ENCODE measurements at places on chromosomes 4 and X. TPM values are rescaled to one million over a fixed set of nuclear protein-coding genes. Genes with fewer than 3 reads are reported as not detected.
A peak's percentile ranks its signal among the peaks of the same experiment; 100 is the strongest.

DNA sequence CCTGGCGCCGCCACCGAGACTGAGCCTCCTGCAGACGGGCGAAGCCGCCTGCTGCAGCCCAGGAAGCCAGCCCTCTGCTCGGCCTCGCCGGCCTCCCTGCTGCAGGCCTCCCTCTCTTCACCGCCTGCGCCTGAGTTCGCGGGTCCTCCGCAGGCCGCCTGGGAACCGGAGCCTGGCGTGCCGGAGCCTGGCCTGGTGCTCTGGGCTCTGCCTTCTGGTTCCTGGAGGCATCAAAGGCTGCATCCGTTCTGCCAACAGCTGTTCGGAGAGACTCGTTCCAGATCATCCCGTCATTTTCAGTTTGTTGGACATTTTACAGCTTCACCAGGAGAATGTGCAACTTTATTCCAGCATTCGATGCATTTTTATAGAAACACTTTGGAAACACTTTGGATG, 178.0 kb downstream of the DCLK2 start:
- no peaks in the 10 kb centered on the region for H3K27me3 ChIP-seq
- no peak overlapping the region for H3K4me3 ChIP-seq
- H3K27ac ChIP-seq = no peak overlapping the region
- DNase-seq = peak; percentile 17

GRCh38 chrX:10697616-10698317, 77.4 kb upstream of the MID1 start:
- no peak for DNase-seq
- H3K27ac ChIP-seq = no peak overlapping the region
- no peaks in the 10 kb centered on the region for H3K4me1 ChIP-seq
- H3K27me3 ChIP-seq = no peaks in the 10 kb centered on the region

DNA sequence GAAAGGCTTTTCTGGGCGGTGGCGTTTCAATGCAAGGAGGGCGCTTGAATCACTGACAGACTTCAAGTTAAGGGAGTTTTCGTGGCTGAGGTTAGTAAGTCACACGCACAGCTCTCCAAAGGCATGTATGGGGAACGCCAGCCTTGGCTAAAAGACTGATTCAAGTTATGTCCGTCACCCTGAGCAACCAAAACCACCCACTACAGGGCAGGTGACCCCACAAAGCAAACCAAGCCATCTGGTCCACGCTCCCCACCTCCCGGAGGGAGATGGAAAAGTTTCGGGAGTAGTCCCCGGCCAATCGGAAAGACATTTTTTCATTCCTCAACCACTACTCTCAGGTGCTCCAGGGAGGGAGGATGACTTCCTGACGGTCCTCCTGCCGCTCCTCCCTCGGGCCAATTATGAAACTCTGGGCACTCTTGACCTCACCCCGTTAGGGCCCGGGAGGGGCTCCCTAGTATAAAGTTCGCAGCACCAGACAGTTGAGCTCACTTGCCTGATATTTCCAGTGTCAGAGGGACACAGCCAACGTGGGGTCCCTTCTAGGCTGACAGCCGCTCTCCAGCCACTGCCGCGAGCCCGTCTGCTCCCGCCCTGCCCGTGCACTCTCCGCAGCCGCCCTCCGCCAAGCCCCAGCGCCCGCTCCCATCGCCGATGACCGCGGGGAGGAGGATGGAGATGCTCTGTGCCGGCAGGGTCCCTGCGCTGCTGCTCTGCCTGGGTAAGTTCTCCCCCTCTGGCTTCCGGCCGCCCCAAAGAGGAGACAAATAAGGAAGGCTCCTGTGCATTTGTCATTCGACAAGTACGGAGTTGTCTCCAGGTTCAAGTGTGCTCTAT, at the start of gene EREG:
EREG (plus strand) TSS at position 494 of the 840 bp plus-strand sequence; CDS start at position 658, 164 bp downstream.
- peak within 1 kb of the TSS; percentile 79 for H3K4me3 ChIP-seq
- H3K36me3 ChIP-seq = no peaks in the 10 kb centered on the region
- no peaks in the 10 kb centered on the region for H3K4me1 ChIP-seq

DNA sequence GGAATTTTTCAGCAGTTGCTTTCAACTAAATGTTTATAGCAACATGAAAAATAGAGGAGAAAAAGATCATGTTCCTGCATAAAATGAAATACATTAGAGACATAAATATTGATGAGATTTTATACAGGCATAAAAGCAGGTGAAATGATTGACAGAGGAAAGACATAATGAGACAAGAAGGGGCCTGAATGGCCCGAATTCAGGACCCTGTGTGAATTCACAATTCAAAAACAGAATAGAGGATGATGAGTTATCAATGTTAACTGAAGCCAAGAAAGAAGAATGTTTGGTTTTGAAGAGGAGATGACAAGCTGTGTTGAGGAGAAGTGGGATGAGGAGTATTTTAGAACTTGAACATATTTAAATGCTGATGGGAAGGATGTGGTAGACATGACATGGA, 371.1 kb downstream of the FBXO8 start:
- H3K4me1 ChIP-seq = peaks cover under 1% of the 10 kb centered on the region
- DNase-seq = no peak
- H3K27ac ChIP-seq = no peak overlapping the region
- no peaks in the 10 kb centered on the region for H3K27me3 ChIP-seq
- H3K36me3 ChIP-seq = no peaks in the 10 kb centered on the region
- no peak overlapping the region for H3K4me3 ChIP-seq

GRCh38 chr4:17324386-17324830, 187.5 kb downstream of the QDPR start:
- H3K27me3 ChIP-seq = no peaks in the 10 kb centered on the region
- H3K27ac ChIP-seq = 0 out of 2 replicates have a peak overlapping the region, but pooled peaks have one; percentile 19
- H3K4me3 ChIP-seq = peak overlapping the region; percentile 64
- peak; percentile 83 for DNase-seq
- H3K4me1 ChIP-seq = peaks cover 27% of the 10 kb centered on the region

Gene RAP1GDS1
- total RNA-seq = 93.8 TPM

Gene NCBP2L
- total RNA-seq = not detected

Gene SNCA
- total RNA-seq = not detected

All from GM23248 (cell line).